ENCODE measurements at places on chromosomes 5 and 9. TPM values are rescaled to one million over a fixed set of nuclear protein-coding genes. Genes with fewer than 3 reads are reported as not detected.

ISCA1 gene
- 53.1 TPM for total RNA-seq

KDM4C gene
- 12.7 TPM for total RNA-seq

ITGA1 gene
- total RNA-seq: 8.6 TPM

CYSRT1 gene
- not detected for total RNA-seq

NDUFS6 gene
- 74.7 TPM for total RNA-seq

SHISAL2B gene
- total RNA-seq: not detected

DIPK1B gene
- 6.6 TPM for total RNA-seq

SLC36A2 gene
- total RNA-seq: not detected

NTRK2 gene
- total RNA-seq: 0.29 TPM

- peak; percentile 39 for DNase-seq
These were observed 36.8 kb upstream of the STARD4 start for GRCh38 chr5:111548992-111549649.

GRCh38 chr5:95422838-95423237 is 31.7 kb downstream of the FAM81B start:
- no peak for DNase-seq

GRCh38 chr5:128014578-128014977 is 69.0 kb upstream of the SLC12A2 start:
- DNase-seq: no peak

DNA sequence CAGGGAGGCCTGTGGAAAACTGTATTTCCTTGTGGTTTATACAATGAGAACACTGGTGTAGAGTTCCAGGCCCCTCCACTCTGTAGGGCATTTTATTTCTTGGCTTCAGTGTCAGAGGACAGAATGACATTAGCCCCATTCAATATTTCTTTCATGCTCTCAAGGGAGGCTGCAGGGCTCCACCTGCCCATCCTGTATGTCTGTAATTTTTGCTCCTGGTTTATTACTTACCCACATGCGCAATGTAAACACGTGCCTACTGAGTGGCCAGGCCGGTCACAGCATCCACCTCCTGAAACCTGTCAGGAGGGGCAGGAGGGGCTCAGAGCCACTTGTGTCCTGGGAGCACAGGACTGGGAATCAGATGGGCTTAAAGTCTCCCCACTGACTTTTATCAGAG is 82.4 kb downstream of the GADD45G start:
- no peak for DNase-seq

GRCh38 chr9:106933470-106933869 is 70.5 kb downstream of the ZNF462 start:
- DNase-seq: no peak

DNA sequence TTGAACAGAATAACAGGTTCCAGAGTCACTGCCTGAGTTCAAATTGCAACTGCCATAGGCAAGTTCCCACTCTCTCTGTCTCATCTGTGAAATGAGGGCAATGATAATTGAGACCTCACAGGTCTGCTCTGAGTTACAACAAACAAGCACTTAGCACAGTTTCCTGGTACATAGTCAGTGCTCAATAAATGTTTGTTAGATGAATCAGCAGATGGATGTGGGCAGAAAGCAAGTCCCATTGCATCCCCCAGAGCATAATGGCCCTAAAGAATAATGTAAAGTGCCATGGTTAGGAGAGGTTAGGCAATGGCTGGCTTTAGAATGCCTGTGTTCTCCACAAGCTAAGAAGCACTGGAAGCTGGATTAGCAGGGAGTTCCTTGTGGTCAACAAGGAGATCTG is 136.5 kb upstream of the LARP1 start:
- no peak for DNase-seq

DNA sequence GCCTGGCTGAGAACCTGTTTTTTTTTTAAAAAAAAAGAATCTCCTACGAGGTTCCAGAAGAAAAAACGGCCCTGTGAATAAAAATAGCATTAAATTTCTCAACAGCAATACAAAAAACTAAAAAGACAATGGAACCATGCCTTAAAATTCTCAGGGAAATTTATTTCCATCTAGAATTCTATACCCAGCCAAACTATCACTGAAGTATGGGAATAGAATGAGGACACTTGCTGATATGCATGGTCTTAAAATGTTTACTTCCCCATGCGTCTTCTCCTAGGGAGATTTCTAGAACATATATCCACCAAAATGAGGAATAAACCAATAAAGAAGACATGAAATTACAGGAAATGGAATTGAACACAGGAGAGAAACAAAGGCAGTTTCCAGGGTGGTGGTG is 16.5 kb upstream of the NSMF start:
- no peak for DNase-seq

GRCh38 chr9:13568405-13568804 is 288.9 kb upstream of the MPDZ start:
- DNase-seq: peak; percentile 50

- DNase-seq: no peak
These were observed 461.4 kb upstream of the ST8SIA4 start for GRCh38 chr5:101364469-101364868.

DNA sequence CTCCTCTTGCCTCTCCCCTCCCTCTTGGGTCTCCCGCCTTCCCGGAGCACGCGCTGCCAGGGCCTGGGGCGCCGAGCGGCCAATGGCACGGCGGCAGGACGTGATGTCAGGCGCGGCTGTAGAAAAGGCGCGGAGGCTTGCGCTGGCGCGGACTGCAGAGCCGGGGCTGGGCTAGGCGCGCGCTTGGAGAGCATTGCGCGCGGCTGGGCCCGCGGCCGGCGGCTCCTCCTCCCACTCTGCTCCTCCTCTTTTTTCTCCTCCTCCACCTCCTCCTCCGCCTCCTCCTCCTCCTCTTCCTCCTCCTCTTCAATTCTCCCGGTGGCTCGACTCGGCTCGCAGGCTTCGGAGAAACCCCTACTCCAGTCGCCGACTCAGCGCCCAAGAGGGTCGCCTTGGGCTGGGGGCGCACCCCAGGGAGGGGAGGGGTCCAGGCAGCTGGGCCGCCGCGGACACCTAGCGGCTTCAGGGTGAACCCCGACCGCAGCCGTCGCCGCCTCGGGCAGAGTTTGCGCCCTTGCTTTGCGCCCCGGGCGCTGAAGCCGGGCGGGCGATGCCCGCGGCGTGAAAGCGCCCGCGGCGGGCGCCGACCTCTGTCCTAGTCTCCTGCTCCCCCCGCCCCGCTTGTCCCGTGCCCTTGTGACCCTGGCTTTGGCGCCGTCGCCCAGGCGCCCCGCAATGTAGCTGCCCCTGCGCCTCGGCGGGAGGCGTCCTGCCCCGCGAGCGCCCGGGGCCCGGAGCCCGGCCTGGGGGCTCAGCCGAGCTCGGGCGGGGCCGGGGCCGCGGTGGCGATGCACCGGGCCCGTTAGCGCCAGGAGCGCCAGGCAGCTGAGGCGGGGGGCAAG is at the start of gene LHX2:
LHX2 (plus strand) TSS at position 309 of the 842 bp plus-strand sequence. CDS start 581 bp downstream, outside the sequence.
- DNase-seq: peak; percentile 100
